ENCODE measurements at places on chromosomes 2 and 18.

- DNase-seq: no peak
Measured at GRCh38 chr18:45728336-45729010, 4.5 kb downstream of the SLC14A1 start.

DNA sequence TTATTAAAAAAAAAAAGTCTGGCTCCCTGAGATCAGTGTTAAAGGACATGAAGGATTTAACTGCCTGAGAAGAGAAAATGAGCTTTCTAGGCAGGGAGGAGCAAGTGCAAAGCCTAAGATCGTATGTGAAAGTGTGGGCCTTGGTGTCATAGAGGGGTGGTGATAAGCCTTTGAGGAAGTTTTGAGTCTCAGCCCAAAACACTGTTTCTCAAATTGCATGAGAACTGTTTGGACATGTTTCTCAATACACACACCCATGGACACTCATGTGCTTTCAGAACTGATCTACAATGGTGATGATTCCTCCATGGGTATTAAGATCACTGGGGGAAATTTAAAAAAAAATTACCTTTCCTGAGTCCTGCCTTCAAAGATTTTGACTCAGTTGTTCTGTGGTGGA is 336.7 kb upstream of the RND3 start:
- DNase-seq: no peak

- DNase-seq: no peak
Measured at GRCh38 chr2:67828066-67828465, 234.7 kb downstream of the C1D start.

DNA sequence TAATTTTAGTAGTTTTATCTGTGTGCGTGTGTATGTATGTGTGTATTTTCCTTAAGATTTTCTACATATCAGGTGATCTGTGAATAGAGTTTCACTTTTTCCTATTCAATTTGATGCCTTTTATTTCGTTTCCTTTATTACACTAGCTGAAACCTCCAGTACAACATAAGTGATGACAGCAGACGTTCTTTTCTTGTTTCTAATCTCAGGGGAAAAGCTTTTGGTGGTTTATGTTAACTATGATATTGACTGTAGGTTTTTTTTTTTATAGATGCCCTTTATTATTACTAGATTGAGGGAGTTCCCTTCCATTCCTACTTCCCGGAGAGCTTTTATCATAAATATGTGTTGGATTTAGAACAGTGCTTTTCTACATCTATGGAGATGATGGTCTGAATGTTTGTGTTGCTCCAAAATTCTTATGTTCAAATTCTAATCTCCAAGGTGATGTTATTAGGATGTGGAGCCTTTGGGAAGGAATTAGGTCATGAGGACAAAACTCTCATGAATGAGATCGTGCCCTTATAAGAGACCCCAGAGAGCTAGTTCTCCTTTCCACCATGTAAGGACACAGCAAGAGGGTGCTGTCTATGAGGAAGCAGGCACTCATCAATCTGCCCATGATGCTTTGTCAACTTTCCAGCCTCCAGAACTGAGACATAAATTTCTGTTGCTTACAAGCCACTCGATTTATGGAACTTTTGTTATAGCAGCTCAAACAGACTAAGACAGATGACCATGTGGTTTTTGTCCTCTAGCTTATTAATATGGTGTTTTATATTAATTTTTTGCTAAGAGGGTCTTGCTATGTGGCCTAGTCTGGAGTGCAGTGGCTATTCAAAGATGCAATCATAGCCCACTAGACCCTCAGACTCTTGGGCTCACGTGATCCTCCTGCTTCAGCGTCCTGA is 5.9 kb upstream of the RHBDD1 start:
- no peak for DNase-seq

GRCh38 chr18:48528861-48529260 is 10.0 kb upstream of the CTIF start:
- DNase-seq: no peak

GRCh38 chr2:126902152-126902835 is 3.6 kb downstream of the TEX51 start:
- no peak for DNase-seq

DNA sequence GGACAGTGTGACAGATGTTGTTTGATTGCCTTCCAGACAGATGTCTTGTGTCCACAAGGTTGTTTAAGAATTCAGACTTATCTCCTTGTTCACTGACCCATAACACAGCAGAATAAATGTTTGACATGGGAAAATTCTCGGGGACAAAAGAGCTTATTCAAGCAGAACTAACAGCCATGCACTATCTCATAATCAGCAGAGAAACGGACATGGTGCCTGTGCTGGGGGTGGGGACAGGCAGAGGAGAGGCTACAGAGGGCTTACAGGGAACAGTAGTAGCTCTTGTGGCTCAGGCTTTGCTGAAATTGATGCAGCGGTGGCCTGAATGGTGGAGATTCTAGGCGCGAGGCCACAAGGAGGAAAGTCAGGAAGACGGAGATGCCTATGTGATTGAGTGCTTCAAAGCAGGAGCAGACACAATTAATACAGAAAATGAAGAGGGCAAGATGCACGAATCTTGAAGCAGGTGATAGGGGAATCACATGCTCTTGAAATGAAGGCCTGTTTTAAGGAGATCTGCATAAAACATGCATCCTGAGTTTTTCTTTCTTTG is 62.0 kb upstream of the CAB39 start:
- DNase-seq: no peak

- no peak for DNase-seq
Measured at GRCh38 chr2:8581234-8581561, 100.7 kb upstream of the ID2 start.

DNA sequence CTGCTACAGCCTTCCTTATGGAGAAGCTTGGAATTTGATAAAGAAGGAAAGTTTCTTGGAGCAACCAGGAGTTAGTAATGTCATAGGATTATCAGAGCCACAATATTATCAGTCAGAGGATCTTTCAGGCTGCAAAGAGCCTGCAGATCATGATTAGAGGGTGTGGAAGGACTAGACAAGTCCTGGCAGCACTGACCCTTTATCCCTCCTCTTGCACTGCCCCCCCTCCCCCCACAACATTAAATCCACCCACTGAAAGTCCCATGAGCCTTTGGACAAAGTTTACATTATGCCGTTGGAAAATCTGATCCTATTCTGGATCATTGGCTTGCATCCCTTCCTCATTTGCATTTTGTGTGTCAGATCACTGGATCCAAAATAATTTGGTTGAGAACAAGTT is 18.7 kb upstream of the IMPA2 start:
- no peak for DNase-seq

- no peak for DNase-seq
Measured at GRCh38 chr2:109032229-109032820, 43.3 kb upstream of the EDAR start.

- no peak for DNase-seq
Measured at GRCh38 chr2:52904355-52904891, 863.2 kb upstream of the CHAC2 start.

GRCh38 chr2:71603851-71604725 is 150.7 kb downstream of the DYSF start:
- DNase-seq: no peak

DNA sequence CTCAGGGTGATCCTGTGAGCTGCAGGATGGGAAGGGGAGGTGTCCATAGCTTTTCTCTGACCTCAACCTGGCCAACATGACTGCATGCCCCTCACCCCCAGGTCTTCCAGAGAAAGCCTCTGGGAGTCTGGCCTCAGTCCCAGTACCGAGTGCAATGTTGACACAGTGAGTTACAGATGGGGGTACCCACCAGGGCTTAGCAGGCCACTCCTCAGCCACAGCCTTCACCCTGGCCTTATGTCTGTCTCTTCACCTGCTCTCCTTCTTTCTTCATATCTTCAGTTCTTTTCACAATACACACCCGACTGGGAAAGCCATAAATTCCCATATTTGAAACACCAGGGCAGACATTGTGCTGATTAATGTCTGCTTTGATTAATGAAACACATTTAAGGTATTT is 33.5 kb downstream of the AOX1 start:
- DNase-seq: no peak

DNA sequence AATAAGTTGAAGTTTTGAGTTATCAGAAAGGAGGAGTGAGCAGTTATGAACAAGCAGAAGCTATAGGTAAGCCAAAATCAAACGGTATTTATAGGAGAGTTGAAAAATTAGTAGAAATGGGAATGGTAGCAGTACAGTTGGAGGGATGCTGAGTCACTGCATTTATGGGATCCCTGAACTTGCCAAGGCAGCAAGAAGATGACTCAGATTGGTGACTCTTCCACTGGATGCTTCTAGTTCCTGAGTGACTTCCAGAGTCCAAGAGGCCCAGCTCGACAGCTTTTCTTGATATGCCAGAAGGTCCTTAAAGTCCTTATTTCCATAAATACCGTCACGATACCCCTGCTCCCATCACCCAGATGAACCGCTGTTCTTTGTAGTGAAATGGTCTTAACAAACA is 31.1 kb upstream of the ACTR3 start:
- DNase-seq: no peak

- DNase-seq: no peak
Measured at GRCh38 chr18:59516356-59517155, 157.5 kb upstream of the LMAN1 start.

GRCh38 chr18:33946336-33946735 is 278.4 kb downstream of the NOL4 start:
- no peak for DNase-seq

- DNase-seq: no peak
Measured at GRCh38 chr2:157662401-157662800, 33.7 kb upstream of the ACVR1C start.

DNA sequence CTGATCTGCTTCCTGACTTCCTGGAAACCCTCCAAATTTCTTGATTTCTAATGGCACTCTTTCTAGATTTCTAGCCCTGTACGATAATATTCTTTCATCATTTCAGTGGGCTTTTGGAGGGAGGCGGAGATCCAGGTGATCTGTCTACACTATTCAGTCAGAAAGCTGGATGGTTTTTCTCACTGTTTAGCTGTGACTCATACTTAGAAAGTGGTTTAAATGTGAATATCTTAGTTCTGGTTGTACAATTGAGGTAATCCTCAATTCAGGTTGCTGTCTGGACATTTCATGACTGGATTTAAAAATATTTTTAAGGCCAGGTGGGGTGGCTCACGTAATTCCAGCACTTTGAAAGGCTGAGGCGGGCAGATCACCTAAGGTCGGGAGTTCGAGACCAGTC is 20.8 kb downstream of the SEH1L start:
- DNase-seq: no peak

- DNase-seq: no peak
Measured at GRCh38 chr2:2926858-2927175, 450.8 kb downstream of the EIPR1 start.

- DNase-seq: no peak
Measured at GRCh38 chr2:31312898-31313297, 78.9 kb downstream of the EHD3 start.

DNA sequence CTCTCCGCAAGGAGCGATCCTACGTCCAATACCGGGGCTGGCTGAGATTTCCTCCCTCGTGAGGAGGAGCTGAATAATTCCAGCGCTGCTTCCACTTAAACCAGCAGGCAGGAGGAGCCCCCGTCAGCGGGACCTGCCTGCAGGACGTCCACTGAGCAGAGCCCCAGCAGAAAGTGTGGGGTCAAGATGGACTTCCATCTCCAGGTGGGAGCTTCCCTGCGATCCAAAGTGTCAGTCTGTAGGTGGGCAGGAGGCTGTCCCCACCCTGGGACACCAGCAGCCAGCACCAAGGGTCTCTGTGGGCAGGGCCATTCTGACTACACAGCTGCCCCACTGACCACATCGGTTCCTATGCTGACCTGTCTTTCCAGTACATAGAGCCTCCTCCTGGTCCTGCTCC is 462 bp upstream of the OTOS start:
- no peak for DNase-seq

DNA sequence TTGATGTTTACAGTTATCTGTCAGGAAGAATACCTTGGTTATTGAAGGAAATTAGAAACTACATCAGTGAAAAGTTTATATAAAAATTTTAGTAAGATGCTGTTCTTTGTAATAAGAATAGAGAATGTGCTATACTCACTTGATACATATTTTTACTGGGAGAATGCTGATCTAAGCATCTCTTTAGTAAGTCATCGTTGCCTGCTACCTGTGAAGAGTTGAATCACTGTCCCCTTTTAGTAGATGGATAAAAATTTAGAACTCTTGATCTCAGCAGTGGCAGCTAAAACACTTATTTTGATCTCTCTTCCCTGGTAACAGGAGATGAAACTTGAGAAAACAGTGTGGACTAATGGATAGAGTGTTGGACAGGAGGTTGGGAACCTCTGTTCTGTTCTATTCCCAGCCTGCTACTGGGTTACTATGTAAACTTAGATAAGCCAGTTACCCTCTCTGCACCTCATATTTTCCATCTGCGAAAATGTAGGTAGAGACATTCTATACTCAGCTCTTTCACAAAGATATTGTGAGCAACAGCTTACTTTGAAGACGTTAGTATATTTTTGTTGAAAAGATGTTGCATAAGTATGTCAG is 100.3 kb downstream of the FEZ2 start:
- no peak for DNase-seq

DNA sequence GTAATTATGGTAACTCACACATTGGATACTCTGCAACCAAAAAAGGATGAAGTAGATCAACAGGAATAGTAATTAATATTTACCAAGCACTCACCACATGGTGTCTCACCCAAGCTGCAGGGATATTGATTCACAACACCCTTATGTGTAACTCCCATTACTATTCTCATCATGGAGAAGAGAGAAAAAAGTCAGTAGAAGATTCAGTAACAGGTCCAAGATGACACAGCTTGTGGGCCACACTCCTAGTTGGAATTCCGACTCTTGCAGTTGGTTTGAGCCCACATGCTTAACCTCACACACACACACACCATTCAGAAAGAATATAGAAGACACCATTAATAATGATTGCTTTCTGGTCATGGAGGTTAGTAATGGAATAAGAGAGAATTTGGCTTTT is 1.7 kb upstream of the MLPH start:
- no peak for DNase-seq

- DNase-seq: no peak
Measured at GRCh38 chr2:64716569-64716968, 62.9 kb upstream of the SERTAD2 start.

DNA sequence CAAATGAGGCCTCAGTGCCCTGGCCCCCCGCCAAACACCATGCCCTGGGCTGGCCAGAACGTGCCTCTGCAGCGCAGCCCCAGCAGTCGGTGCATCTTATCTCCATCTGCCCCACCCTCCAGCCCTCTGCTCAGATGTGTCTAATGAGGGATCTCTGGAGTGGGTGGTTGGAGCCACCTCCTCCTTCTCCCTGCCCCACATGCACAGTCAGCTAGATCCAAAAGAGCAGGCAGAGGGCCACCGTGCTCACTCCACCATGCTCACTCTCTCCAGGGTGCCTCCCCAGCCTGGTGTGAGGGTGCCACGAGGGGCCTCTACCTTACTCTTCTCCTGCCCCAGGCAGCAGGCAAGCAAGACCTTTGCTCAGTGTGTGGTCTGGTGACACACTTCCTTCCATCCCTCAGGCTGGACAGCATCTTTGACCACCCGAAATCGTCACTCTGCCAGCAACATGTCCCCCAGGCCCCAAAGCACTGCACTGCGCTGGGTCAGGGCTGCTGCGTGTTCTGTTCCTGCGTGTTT is 266.1 kb upstream of the HDAC4 start:
- DNase-seq: no peak

- no peak for DNase-seq
Measured at GRCh38 chr2:173982918-173983317, 17.7 kb upstream of the SP3 start.

Data from stimulated activated CD8-positive, alpha-beta memory T cell treated with anti-CD3 and anti-CD28 coated beads, Interleukin-15, amount 100 ng/mL, for 24 hours (primary cell).